ENCODE measurements at places on chromosomes 1 and 21.

- no peak for DNase-seq
Measured at GRCh38 chr1:9247894-9248293, 13.3 kb downstream of the H6PD start.

- peak; percentile 61 for DNase-seq
Measured at GRCh38 chr21:38355992-38356781, 99.4 kb downstream of the KCNJ15 start.

DNA sequence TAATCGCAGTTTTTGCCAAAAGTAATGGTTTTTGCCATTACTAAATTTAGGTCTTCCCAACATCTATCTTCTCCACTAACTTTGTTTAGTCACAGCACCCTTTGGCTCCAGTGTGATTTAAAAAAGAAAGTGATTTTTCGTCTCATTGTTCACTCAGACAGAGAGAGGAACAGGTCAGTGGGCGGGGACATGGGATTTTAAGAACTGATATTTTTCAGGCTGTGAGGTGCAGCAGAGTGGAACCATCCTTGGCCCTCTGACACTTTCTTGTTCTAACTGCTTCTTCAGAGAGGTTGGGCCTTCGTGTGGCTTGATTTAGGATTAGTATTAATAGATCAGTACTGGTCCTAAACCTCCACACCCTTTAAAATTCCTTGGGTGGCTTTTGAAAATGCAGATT lies 38.8 kb downstream of the CASQ2 start:
- no peak for DNase-seq

DNA sequence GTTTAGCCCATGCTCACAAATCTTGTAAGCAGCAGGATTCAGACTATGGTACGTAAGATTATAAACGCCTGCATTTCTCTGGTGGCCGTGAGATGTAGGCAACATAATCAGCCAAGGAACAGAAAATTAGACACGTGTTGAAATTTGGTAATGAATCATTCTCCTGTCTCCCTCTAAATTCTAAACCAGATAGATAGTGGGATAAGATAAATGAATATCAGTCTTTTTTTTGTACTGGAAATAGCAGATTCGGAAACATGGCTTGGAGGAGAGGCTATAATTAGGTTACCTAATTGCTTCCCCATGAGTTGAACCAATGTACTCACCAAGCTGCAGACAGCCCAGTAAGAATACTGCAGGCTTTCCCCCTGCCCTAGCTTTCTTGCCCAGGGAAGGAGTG lies 172.3 kb downstream of the TGFB2 start:
- no peak for DNase-seq

- no peak for DNase-seq
Measured at GRCh38 chr21:38376235-38376634, 119.4 kb downstream of the KCNJ15 start.

- DNase-seq = no peak
Measured at GRCh38 chr1:85330711-85331290, 54.4 kb upstream of the BCL10 start.

DNA sequence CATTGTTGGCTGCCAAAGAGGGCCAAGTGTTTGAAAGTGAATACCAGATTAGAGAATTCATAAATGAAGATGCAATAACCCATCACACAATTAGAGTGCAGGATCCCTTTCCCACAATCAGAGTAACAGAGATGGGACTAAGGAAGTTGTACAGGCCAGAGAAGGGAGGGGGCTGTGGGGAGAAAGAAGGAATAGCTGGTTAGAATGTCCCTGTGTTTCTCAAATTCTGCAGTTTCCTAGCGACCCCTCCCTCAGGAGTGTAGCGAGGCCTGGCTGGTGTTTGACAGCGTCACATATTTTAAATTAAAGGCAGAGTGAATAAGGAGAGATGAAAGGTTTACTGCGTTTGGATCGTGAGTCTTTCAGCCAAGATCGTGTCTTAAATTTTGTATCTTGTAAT lies 58.1 kb downstream of the GALNT2 start:
- DNase-seq = no peak

All from 8988T (cell line).